Anterior cingulate cortex (tissue), 58 donors: ENCODE measurements at places on chromosomes 6 and 20.

DNA sequence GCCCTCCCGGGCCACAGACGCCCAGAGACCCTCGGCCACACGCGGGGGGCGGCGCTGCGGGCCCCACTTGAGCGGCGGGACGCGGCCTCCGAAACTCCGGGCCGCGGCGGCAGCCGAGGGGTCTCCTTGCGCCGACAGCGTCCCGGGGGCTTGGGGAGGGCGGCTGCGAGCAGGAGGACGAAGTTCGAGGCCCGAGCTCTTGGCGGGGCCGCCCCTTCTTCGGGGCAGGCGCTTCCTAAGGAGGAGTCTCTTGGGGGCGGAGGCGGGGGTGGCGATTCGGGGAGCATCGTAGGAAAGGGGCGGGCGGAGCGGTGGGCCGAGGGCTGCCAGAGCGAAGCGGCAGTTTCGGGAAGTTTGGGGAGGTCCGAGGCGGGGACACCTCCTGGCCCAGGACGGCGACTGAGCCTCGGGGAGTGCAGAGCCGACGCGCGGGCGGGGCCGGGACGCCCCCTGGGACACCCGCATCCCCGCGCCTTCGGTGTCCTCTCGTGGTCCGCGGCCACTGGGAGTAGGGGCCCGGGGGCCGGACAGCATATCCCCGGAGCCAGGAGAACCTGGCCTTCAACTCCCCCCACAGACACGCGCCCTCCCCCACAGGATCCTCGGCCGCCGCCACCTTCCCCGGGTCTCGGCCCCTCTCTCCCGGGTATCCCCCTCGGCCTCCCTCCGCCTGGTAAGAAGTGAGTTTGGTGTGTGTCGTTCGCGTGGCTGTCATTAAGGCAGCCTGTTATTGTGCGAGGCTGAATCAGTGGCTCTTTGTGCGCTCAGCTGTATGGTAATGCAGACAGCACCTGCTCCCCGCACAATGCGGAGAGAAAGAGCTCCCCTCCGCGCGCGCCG lies 613 bp upstream of the DLL1 start:
- peak; percentile 76 for DNase-seq

DNA sequence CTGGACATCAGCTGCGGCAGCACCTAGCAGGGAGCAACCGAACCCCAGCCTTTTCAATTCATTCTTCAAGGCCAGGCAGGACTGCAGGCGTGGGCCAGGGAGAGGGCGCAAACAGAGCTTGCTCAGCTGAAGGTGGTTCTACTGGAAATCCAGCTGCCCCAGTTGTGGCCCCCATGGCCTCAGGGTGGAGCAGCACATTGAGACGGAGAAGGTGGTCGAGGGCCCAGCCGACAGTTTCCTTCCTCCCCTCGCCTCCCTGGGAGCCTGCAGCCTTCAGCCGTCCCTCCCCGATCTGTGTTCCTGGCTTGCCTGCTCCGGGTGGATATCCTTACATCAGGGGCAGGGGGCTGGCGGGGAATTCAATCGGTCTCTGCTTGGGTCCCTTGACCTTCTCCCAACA lies 217.8 kb downstream of the ANKRD60 start:
- DNase-seq, result no peak

GRCh38 chr20:48711696-48712464 lies 115.9 kb downstream of the PREX1 start:
- DNase-seq, result no peak

GRCh38 chr6:21845439-21846140 lies 252.0 kb downstream of the SOX4 start:
- no peak for DNase-seq

DNA sequence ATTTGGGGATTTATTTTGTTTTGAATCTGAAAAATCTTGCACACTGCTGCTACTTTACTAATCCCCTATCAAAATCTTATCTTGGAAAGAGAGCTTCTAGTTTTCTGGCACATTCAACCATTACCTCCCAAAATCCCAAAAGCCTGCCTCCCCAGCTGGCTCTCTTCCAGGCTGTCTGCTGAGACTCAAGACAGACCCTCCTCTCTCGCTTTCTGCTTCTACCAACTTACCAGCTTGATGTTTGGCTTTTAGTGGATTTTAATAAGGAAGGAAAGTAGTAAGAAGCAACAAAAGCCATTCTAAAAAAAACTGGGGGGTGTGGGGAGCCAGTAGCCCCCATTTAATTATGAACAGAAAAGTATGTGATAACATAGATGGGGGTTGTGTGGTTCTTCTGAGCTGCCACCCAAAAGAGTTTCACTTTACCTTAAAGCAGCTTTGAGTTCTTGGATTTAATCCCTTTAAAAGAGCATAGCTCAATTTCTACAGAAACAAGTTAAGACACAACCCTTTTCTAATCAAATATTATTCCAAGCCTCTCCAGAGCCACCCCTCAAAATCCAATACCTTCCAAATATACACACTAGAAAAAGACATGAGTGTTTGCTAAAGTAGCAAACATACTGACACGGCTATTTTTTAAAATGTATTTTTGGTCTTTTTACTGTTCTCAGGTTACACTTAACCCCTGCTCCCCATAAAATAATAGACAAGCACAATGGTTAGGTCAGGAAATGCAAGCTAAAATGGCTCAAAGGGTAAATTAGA lies 71.7 kb downstream of the ATP9A start:
- DNase-seq, result no peak

DNA sequence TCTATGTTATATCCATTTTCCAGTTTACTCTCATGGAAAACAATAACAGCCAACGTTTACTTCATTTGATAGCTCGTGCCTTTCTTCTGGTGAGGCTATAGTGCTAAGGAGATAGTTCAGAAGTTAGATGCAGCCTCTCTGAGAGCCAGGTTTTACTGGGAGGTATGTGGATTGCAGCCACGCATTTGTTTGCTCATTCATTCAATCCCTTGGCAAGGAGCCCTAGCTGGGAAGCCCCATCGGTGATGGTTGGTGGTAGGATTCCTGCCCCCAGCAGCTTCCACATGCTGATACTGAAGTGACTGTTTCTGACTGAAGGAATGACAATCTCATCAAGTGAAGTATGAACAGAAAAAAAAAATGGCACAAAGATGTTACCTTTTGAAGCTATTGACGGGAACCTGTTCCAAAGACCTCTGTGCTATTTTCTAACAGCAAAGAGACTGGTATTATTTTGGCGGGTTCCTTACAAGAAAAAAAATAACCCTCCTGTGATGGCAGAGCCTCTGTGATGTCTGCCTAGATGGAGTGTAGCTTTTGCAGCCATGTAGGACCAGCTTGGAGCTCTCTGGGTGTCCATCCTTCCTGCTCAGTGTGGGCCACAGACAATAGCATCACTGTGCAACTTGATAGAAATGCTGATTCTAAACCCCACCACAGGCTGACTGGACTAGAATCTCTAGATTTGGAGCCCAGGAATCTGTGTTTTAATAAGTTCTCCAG lies 30.6 kb downstream of the SNAP25 start:
- no peak for DNase-seq

DNA sequence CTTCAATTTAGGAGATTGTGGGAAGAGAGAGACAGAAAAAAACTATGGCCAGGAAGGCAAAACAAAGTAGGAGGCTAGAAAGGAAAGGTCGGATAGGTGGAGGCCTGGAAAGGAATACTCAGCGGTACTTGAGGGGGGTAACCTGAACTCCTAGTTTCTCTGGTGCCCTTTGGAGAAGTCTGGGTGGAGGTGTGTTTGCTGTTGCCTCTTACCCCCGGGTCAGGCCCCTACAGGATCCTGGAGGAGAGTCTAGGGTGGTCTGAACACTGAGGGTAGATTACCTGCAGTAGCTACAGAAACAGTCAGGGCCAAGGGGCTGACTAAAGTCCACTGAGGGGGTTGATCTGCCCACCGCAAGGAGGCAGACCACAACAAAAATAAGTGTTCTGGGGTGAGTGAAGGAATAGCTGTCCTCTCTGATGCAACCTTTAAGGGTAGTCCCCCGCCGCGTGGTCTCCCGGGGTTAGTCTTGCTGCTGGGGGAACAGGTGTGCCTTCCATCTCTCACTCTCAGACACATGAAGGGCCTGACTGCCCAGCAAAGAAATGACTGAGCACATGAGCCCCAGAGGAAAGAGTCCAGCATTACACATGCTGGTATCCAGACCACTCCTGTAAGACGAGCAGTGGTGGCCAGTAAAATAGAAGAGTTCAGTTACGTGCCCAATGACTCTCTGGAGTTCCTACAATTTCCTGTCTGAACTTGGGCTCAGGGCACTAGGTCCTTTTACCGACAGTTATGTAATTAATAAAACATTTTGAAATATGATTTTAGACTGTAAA lies 59.5 kb downstream of the MTHFD1L start:
- DNase-seq, result no peak

DNA sequence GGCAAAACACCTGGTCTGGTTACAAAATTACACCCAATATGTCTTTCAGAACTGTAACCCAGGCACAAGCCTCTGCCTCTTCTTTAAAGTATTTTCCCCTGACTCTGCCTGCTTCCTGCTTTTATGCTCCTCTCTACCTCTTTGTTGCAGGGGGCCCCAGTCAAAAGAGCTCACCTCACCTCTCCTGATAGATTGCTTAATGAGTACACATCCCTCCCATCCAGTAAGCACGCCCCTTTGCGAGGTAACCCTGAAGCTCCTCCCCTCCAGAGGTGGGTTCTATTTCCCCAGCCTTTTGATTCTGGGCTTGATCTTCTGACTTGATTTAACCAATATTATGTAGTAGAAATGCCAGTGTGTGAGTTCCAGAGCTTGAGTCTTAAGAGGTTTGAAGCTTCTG lies 56.6 kb upstream of the EYA2 start:
- DNase-seq, result no peak

- DNase-seq, result no peak
Measured at GRCh38 chr6:111791415-111791814, 81.8 kb downstream of the FYN start.

- DNase-seq, result no peak
Measured at GRCh38 chr6:129476810-129477209, 233.2 kb downstream of the ARHGAP18 start.

GRCh38 chr6:116326181-116326671 lies 44.5 kb upstream of the DSE start:
- DNase-seq, result no peak
